ENCODE measurements at places on chromosomes 3 and 15.

- no peak for DNase-seq
Observed at GRCh38 chr3:35088943-35089342, 550.4 kb upstream of the ARPP21 start.

DNA sequence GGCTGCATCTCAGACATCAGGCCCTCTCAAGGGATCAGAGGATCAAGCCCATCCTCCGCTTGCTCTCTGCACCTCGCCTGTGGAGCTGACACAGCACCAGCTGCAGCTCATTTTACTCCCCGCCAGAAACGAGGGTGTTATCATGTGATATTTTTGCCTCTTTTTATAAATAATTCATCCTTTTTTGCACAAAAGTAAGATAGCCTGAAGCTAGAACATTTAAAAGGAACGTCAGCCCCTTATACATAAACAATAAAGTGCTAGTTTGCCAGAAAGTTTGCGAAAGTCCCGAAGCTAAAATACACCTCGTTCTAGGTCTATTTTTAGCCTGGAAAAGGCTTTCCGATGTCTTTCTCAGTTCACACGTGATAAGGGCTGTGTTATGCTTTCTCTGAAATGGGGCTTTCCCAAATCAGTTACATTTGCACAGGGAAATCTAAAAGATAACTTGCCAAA lies 9.6 kb upstream of the FAM174B start:
- no peak for DNase-seq

GRCh38 chr3:171262431-171262830 lies 197.8 kb downstream of the TNIK start:
- no peak for DNase-seq

- no peak for DNase-seq
Observed at GRCh38 chr3:141152801-141153678, 78.6 kb upstream of the PXYLP1 start.

DNA sequence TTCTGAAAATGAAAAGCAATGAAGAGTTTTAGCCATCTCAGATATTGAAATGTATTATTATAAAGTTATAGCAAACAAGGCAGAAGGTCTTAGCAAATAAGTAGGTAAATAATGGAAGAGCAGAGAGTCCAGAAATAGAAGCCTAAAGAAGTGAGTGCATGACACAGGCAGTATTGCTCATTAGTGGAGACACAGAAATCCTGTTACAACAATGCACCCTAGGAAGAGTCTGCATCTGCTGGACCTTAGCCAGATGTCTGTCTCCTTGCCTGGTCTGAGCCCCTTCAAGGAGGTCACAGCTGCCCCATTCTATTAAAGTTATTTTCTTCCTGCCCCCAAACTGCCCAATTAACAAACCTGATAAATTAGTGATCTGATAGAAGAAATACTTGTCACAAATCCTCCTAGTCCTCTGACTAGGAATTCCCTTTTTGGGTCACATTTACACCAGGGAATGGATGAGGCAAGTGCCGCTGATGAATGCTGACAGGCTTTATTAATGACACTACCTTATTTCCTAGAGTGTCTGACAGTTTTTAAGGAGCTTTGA lies 51.9 kb downstream of the HOMER2 start:
- no peak for DNase-seq

- DNase-seq = no peak
Observed at GRCh38 chr15:61880084-61880483, 180.2 kb downstream of the VPS13C start.

GRCh38 chr3:13372656-13373055 lies 47.5 kb downstream of the NUP210 start:
- DNase-seq = no peak

DNA sequence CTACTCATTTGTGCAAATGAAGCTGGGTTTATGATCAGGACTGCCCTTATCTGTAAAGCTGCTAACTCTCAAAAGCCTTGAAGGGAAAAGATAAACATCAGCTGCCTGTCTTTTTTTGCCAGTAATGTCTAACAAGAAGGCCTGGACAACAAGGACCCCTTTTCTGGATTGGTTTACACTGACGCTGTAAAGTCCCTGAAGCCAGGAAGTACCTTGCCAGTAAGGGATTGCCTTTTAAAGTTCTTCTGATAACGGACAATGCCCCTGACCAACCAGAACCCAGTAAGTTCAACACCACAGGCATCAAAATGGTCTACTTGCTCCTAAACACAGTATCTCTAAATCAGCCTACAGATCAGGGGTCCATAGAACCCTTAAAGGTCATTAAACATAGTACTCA lies 178.0 kb downstream of the PCCB start:
- no peak for DNase-seq

DNA sequence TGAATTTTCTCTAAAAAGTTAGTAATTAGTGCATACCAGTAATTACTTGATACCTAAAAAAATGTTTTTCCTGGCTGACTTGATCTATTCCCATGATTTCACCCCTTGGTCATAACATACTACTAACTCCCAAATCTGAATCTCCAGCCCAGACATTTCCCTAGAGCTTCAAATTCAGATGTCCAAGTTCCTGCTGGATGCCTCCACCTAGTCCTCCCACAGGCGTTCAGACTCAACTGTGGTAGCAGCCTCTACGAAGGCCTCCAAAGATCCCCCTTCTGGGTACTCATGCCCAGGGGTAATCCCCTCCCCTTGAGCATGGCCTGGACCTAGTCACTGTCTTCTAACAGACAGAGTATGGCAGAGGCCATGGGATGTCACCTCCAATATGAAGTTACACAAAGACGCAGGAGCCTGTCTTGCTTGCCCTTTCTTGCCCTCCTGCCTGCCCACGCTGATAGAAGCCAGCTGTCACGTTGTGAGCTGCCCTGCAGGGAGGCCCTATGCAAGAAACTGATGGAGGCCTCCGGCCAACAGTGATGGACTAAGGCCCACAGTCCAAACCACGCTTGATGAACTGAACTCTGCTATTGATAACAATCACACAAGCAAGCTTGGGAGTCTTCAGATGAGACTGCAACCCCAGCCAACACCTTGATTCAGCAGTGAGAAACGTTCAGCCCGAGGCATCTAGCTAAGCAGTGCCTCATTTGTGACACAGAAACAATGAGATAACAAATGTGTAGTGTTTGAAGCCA lies 8.6 kb upstream of the FBN1 start:
- DNase-seq = no peak

- peak; percentile 22 for DNase-seq
Observed at GRCh38 chr3:5016211-5017161, 37.2 kb downstream of the BHLHE40 start.

- DNase-seq = no peak
Observed at GRCh38 chr3:53862241-53862640, 15.9 kb downstream of the IL17RB start.

GRCh38 chr15:60386615-60387014 lies 11.2 kb downstream of the ANXA2 start:
- DNase-seq = no peak

- DNase-seq = no peak
Observed at GRCh38 chr3:55701997-55702396, 214.9 kb upstream of the WNT5A start.

DNA sequence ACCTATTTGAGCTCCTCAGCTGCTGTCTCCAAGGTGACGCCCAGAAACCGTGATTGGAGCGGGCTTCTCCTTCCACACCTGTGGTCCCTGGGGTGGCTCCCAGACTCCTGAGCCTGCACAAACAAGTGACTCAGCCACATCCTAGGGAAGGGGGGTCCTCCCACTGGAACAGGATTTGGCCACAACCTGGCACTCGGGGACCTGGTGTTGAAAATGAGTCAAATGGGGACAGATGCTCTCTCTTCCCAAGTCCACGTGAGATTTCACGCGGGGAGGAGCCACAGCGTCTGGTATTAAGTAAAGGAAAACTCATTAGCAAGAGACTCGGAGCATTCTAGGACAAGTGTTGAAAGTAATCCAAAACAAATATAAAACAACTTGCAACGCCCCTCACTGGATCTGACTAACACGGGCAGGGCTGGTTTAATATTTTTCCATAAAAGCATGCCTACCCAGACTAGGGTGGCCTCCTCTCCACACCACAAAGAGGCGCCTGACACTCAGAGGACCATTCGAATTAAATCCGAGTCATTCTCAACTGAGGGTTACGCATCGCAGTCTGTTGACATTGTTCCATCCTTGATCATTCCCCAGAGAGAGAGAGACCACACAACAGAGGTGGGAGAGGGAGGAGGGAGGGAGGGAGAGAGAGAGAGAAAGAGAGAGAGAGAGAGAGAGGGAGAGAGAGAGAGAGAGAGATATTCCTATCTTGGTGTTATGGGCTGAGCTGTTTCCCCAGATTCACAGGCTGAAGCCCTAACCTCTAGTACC lies 74.4 kb downstream of the MGLL start:
- DNase-seq = no peak

DNA sequence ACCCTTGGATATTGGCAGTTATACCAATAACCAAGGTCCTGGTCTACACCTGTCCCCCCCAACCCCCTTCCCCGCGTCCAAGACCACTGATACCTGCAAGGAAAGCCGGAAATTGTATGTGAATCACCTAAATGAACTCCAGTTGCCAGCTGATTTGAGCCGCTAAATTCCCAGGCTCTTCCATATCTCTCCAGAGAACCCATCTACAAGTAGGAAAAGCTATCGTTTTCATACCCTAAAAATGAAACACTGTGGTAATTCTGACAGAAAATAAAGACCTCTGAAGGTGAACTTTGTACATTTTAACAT lies 114.2 kb upstream of the ICE2 start:
- DNase-seq = no peak

- DNase-seq = no peak
Observed at GRCh38 chr3:170809975-170810357, 60.0 kb downstream of the RPL22L1 start.

DNA sequence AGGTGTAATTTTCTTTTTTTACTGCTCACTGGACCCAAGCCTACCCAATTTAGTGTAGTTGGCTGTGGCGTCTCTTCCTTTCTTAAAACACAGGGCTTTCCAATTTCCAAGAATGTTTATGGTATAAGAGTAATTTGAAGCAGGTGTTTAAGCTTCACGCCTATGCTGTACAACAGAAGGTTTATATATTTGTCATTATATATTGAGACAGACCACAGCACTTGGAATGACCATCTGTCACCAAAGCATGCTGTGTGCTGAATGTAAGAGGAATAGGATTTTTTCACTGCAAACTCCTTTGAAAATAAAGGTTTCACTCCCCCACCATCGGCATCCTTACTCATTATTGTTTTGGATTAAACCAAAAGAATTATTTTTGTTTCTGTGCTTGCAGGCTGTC lies 325.7 kb downstream of the OTOL1 start:
- no peak for DNase-seq

- no peak for DNase-seq
Observed at GRCh38 chr3:89947337-89947954, 840.0 kb downstream of the EPHA3 start.

DNA sequence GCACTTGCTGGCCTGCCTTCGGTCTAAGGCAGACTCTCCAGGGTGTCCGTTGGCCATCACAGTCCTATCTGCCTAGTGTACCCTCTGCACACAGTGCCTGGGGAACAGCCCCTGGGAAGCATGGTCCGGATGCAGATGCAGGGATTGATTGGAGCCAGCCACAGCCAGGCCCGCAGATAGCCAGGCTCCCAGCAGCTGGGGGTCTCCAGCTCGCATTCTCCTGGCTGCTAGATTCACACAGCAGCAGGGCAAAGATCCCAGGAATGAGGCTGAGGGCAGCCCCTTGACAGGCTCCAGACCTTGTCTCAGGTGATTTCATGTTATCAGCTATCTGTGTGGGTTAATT lies 41.4 kb downstream of the IRAK2 start:
- no peak for DNase-seq

- peak; percentile 50 for DNase-seq
Observed at GRCh38 chr3:188954590-188955208, 217.1 kb upstream of the TPRG1 start.

- no peak for DNase-seq
Observed at GRCh38 chr15:96574782-96575181, 244.3 kb downstream of the NR2F2 start.

DNA sequence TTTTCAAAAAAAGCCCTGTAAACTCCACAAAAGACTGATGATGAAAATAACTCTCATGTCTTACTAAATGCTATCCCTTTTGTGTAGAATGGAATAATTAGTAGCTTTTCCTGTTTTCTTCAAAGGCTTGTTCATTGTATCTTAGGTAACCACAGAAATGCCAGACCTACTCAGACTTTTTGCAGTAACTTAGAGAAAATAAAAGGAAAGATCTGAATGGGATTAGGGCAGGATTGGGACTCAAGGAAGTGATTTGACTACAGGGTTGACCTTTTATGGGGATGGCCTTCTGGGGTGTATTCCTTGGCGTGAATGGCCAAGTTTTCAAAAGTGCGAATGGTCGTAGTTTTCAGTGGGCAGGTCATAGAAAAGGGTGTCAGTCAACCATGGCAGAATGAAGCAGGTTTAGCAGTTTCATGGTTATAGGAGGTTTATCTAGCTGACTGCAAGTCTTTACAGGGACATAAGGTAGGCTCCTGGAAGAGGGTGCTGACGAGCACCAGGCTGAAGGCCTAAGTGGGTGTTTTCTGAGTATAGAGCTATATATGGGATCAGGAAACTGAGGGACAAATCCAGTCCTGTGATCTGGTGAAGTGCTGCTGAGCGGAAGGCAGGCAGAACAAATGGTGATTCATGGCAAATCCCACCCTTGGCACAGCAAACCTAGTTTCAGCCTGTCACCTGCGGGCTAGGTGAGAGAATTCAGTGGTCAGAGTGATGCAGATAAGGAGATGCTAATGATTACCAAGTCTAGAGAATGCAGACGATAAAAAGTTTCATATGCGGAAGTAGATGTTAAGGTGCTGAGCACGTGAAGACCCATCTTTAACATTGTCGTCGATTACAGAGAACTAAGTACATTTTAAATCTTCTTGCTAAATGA lies 46.4 kb downstream of the IL1RAP start:
- DNase-seq = no peak

DNA sequence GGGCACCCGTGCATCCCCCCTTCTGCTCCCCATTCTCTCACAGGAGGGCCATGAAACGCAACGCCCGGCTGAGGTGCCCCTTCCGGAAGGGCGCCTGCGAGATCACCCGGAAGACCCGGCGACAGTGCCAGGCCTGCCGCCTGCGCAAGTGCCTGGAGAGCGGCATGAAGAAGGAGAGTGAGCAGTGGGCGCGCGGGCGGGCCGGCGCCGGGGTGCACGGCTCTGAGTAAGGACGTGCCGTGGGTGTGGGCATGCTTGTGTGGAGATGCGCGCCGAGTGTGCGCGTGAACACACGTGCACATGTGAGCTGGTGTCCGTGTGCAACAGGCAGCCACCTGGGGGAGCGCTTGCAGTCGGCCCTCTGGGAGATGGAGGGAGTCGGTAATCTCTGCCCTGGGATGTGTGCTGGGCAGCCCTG lies 28.1 kb downstream of the NR1I2 start:
- DNase-seq = peak; percentile 12

DNA sequence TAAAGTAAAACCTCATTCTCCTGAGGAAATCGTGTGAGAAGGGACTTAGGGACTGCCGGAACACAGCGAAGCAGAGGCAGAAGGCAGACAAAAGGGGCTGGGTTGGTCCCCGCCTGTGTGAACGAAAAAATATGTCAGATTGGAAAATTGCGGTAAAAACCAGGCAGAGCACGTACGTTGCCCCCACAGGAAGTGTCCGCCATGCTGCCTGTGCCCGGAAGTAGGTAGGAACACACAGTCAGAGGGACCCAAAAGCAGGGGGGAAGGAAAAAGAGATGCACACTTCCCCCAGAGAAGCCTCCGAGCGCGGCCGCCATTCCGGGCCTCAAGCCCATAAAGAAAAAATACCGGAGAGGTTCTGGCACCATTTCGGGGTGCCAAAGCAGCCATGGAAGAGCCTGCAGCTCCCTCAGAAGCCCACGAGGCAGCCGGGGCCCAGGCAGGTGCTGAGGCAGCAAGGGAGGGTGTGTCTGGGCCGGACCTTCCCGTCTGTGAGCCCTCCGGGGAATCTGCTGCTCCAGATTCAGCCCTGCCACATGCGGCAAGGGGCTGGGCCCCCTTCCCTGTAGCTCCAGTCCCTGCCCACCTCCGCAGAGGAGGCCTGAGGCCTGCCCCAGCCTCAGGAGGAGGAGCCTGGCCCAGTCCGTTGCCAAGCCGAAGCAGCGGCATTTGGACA lies at the start of gene MKRN3:
MKRN3 (plus strand) TSS at position 280 of the 676 bp plus-strand sequence; CDS start at position 389, 109 bp downstream.
- DNase-seq = peak; percentile 14

Measured in stimulated activated CD8-positive, alpha-beta memory T cell treated with anti-CD3 and anti-CD28 coated beads, Interleukin-7, amount 100 ng/mL, for 1 hour (primary cell).